D341Med (cell line): ENCODE measurements at places on chromosomes 1 and 21.

DNA sequence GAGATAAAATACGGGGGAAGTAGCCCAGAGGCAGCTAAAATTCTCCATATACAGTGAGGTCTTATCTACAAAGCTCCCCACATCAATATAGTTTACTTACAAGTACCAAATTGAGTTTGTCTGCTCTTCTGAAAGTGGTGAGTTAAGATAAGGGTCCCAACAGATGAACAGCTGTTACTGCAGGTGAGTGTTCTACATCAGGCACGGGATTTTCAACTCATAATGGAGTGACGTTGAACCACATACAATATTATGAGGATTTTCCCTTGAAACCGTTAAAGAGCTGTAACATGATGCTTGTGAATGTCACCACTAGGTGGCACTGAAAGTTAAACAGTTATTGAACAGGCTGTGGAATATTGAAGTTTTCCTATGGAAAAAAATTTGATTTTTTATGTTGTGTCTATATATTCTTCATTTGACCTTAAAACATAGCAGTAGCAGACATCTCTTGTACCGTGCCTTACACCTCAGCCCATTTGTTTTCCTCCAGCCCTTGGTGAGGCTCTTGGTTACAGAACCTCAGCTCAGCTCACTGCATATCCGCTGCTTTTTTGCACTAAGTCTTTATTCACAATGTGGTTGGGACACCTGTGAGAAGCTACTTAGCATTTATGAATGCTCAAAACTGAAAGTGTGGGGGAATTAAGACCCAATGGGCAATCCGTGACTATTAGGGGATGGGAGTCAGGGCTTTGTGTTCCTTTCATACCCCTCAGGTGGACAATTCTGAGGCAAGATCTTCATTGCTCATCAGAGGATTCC is 23.2 kb downstream of the CD1D start:
- no peak for DNase-seq

GRCh38 chr1:115283681-115284146 is 54.3 kb downstream of the NGF start:
- no peak for DNase-seq

GRCh38 chr1:117678246-117678977 is 72.6 kb downstream of the TENT5C start:
- no peak for DNase-seq

DNA sequence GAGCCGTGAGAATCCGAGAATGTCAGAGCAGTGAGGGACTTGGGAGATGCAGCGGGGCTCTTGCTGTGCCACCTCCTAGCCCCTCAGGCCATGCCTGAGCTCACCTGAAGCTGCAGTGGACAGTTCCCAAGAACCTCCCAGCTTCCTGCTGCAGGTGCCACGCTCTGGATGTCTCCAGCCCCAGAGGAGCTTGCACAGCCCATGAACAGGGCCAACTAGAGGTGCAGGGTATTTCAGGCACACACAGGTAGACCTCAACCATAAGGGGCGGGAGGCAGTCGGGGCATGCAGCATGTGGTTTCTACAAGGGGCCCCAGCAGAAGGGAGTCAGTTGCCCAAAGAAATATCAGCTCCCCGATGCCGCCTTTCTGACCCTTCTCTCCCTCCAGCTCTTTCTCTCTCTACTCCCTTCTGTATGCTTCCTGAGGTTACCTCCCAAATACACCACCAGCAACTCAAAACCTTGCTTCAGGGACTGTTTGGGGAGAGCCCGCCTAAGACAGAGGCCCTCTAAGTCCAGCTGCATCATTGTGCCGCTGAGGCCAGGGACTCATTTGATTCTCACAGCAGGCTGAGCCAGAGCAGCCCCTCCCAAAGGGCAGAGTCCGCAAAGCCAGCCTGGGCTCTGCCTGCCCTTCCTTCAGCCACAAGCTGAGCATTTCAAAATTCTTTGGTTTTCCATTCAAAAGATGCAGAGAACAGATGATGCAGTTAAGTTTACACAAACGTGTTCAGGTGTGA is 209.8 kb downstream of the MATN1 start:
- peak; percentile 5 for DNase-seq

DNA sequence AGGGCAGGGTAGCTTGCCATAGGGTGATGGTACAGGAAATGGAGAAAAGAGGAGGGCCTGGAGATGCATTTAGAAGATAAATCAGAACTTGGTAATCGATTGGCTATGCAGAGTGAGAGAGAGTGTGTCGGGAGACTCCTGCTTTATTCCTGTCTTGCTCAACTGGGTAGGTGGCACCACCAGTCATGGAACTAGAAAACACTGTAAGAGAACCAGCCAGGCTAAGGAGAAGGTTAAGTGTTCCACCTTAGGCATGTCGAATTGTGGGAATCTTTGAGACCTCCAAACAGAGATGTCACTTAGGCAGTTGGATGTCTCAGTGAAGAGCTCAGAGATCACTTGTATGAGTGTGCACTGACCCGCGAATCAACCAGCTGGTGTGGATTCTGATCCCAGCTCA is 28.7 kb upstream of the RD3 start:
- no peak for DNase-seq

DNA sequence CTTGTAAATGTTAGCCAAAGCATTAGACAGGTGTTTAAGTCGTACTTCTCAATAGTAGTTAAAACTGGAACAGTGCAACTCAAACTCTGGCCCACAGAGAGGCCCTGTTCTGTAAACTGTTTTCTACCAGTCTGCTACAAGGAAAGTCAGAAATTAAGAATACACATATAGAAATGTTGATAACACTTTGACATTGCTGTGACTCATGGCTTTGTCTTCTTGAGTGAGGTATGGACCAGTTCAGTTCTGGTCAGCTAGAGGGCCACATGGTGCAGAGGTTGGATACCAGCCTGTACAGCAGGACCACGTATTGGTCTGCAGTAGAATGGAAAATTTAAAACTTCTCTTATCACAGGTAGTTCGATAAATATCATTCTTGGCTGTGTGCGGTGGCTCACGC is 22.3 kb downstream of the ZBTB8B start:
- DNase-seq = no peak

DNA sequence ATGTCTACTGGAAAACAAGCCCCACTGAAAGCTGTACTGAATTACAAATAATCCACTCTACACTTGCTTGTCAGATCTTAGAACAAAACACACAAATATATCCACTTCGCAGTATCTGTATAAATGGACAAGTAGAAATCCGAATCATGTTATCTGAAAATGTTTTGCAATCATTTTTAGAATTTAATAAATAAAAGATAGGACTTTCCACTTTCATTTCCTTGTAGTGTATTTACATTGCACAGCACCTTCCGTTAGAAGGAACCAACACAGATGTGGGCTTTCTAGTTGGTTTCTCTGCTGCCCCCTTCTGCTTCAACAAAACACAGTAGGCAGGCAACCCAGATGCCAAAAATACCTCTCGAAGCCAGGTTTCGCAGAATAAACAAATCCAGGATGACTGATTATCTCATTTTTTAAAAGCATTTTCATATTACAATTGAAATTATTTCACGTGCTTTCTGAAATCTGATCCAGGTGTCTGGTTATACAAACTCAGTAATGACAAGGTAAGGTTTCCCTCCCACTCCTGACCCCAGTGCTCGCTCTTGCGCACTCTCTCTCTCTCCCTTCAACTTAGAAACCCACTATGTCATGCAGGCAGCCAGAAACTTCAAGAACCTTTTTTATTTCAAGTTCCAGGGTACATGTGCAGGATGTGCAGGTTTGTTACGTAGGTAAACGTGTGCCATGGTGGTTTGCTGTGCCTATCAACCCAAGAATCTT is 389.9 kb downstream of the SMYD3 start:
- peak; percentile 60 for DNase-seq
